ENCODE measurements at places on chromosomes 5 and 9. TPM values are rescaled to one million over a fixed set of nuclear protein-coding genes. Genes with fewer than 3 reads are reported as not detected.

DNA sequence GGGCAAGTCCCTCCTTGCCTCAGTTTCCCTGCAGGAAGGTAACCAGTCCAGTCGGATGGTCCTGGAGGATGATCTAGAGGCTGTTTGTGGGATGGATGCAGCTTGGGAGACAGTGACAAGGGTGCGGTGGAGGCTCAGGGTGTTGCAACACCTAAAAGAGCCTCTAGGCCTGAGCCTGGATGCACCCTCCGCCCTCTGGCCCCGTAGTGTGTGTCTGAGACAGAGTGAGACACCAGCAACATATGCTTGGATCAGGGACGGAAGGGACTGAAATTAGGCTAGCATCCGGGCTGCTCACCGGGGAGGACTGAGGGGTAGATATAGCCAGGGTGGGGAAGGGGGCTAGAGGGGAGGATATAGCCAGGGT lies 1.1 kb downstream of the CRAT start:
- peak; percentile 19 for DNase-seq
- H3K27me3 ChIP-seq = no peaks in the 10 kb centered on the region
- H3K4me1 ChIP-seq = peaks cover 32% of the 10 kb centered on the region
- no peak overlapping the region for H3K27ac ChIP-seq
- H3K36me3 ChIP-seq = no peaks in the 10 kb centered on the region

GRCh38 chr5:141821430-141821925 lies 56.7 kb downstream of the PCDH1 start:
- no peak overlapping the region for H3K27ac ChIP-seq
- no peak overlapping the region for H3K4me3 ChIP-seq
- no peaks in the 10 kb centered on the region for H3K36me3 ChIP-seq
- H3K4me1 ChIP-seq = no peaks in the 10 kb centered on the region
- DNase-seq = no peak

GRCh38 chr9:83019246-83019645 lies 43.7 kb downstream of the RASEF start:
- H3K27ac ChIP-seq = no peak overlapping the region
- H3K4me1 ChIP-seq = no peaks in the 10 kb centered on the region
- H3K4me3 ChIP-seq = no peak overlapping the region

DNA sequence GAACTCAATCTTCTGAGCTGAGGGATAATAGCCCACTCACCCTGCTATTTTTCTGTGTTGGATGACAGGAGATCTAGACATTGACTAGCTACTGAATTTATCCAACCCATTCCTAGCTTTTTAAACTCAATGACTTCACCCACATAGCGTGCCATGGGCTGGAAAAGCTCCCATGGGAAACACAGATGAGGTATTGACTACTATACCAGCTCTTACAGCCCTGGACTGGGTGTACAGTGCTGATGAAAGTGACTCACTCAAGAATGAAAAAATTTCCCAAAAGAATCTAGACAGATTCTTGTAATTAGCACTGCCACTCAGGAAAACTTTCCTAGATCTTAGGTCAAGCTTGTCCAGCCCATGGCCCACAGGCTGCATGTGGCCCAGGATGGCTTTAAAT lies 72.7 kb upstream of the NREP start:
- no peaks in the 10 kb centered on the region for H3K36me3 ChIP-seq
- H3K4me1 ChIP-seq = no peaks in the 10 kb centered on the region
- no peak overlapping the region for H3K4me3 ChIP-seq
- no peak for DNase-seq
- H3K27ac ChIP-seq = no peak overlapping the region
- no peaks in the 10 kb centered on the region for H3K27me3 ChIP-seq

DNA sequence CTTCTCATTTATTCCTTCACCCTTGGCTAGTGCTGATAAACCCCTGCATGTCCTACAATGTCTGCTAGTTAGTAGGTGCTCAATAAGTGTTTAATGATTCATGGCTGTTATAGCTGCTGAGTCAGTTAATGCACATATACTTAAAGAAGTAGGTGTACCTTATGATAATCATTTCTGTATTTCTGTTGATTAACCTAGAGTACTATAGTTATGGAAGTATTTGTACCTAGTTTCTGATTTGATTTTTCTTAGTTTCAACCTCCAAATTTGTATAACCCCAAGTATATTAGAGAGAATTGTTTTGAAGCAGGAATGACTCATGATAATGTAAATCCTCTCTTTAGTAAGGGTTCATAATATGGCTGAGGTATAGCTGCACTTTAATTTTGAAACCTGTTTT lies 8.9 kb downstream of the SMAD5 start:
- H3K4me1 ChIP-seq = peaks cover 5% of the 10 kb centered on the region
- no peaks in the 10 kb centered on the region for H3K36me3 ChIP-seq
- no peak overlapping the region for H3K4me3 ChIP-seq
- no peak overlapping the region for H3K27ac ChIP-seq

DNA sequence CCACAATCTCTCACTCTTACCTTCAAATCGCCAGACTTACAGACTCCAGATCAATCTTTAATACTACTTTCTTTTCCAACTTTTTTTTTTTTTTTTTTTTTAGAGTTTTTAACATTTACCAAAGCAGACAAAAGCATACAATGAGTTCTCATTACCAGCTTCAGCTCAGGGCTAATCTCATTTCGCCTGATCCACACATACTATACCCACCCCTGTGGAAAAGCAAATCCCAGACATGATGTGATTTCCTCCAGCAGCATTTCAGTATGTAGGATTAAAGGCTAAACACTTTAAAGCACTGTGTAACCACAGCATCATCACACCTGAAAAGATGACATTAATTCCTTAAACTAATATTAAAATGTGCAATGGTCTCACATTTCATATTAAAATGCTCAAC lies 138.8 kb upstream of the RETREG1 start:
- no peaks in the 10 kb centered on the region for H3K36me3 ChIP-seq
- H3K4me3 ChIP-seq = no peak overlapping the region
- DNase-seq = no peak
- H3K27me3 ChIP-seq = no peaks in the 10 kb centered on the region

DNA sequence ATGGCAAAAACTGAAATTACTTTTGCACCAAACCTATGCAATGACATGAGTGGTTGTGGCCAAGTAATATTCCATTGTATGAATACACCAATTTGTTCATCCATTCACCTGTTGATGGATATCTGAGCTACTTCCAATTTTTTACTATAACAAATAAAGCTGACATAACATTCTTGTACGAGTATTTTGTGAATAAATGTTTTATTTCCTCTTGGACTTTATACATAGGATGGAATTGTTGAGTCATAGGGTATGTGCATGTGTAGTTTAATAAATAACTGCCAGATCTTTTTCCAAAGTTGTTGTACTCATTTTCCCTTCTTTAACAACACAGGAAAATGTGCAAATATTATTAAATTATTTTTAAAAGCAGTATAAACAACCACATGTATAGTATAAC lies 146.1 kb upstream of the ZNF462 start:
- no peaks in the 10 kb centered on the region for H3K4me1 ChIP-seq
- H3K4me3 ChIP-seq = no peak overlapping the region
- H3K27me3 ChIP-seq = no peaks in the 10 kb centered on the region
- no peak overlapping the region for H3K27ac ChIP-seq
- no peaks in the 10 kb centered on the region for H3K36me3 ChIP-seq
- DNase-seq = no peak

The ABCA1 gene
- 12.4 TPM for total RNA-seq

Measured in activated T-cell treated with anti-CD3 and anti-CD28 coated beads, Interleukin-2, amount 50 U/mL, for 72 hours (primary cell).